ENCODE measurements at places on chromosomes 12 and 14. TPM values are rescaled to one million over a fixed set of nuclear protein-coding genes. Genes with fewer than 3 reads are reported as not detected.

GRCh38 chr12:111450676-111451075, 45.0 kb downstream of the SH2B3 start:
- no peak for DNase-seq

DNA sequence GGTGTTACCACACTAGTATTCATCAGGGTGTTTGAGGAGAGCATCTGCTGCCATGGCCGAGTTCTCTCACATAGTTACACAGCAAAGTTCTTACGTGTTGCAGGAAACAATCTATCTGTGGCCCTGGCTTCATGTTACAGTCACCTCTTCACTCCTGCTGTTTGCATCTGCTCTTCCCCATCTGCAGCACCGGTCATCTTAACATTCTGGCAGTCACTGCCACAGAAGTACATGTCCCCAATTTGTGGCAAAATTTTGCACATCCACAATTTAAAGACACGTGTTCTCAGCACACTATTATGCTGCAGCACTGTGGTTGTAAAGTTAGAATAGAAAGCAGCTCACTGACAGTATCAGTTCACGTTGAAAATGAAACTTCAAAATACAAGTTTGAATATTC, 23.2 kb downstream of the MAPK1IP1L start:
- DNase-seq: no peak

DNA sequence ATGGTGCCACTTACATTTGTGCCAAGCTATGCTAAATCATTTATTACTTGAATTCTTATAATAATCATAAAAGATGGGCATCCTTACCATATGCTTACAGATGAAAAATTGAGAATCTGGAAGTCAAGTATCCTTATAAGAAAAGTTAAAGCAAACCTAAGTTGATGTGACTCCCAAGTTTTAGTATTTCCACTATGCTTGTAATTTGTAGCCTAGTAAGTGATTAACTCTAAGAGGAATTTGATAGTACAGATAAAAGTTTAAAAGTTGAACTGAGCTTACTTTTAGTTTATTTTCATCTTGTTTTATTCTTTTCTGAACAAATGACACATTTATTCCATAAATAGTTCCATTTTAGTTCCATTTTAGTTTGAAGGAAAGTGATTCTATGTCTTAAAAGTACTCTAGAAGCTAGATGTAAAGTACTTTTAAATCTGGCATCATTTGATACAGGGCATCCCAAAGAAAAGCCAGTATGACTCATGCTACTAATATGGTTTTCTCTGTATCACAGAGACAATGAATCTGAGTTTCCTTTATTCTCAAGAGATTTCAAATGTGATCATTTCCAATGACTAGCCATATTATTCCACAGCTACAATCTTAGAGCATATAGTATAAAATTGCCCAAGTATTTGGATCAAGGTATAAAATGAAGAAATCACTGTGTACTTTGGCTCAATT, 596.0 kb downstream of the SLC16A7 start:
- DNase-seq: no peak

GRCh38 chr12:80178846-80179245, 79.5 kb downstream of the OTOGL start:
- no peak for DNase-seq

DNA sequence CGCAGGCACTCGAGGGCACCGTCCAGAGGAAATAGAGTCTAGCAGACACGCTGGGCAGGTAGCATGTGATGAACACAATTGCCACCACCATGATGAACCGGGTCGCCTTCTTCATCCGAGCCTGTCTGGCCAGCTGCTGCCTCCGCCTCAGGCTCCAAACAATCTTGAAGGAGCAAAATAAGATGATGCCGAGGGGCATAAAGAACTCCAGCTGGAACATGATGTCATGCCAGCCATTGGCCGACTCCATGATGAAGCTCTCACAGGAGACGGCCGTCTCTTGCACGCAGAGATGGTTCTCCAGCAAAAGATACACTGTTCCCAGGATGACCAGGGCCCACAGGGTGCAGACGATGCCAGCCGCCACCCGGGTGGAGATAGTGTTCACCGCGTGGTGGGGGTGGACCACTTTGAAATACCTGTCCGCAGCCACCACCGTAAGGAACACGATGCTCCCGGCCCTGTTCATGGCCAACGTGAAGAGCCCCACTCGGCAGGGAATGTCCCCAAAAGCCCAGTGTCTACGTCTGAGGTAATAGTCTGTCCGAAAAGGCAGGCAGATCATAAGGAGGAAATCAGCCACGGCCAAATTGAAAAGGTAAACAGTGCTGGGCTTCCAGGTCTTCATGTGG, 945 bp downstream of the HCAR1 start:
- no peak for DNase-seq

DNA sequence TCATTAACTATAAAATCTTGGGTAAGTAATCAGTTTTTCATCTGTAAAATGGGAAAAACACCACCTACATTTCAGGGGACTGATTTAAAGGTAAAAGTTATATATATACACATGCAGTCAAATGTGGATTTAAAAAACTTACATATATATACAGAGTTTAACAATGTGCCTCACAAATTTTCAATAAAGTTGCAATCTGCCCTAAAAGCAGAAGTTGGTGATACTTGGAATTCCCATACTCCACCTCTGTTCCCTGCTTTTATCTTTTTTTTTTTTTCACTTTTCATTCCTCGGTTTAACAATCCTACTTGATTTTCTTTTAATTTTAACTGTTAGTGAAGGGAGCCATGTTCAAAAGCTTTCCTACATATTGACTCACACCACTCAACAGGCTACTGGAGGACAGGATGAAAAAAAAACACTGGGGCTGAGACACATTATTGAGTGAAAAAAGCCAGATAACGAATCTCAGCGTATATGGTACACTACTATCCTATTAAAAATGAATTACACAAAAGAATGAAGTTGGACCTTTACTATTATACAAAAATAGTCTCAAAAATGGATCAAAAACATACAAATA, 24.3 kb downstream of the SPPL3 start:
- no peak for DNase-seq

DNA sequence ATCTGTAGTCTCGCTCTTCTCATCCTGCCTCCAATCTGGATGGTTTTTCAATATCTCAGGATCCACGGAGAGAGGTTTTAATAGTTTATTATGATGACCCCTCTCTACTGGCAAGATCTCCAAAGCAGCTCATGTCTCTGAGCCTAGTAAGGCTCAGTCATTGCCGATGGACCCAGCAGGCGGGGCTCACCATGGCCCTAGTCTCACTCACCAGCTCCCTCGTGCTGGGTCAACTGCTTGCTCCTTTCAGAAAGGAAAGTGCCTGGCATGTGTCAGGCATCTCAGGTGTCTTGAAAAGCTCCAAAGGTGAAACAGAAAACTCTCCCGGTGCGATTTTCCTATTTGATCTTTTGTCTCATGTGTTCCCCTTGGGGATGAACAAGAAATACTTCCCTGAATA, 179.0 kb downstream of the CALM1 start:
- DNase-seq: no peak

DNA sequence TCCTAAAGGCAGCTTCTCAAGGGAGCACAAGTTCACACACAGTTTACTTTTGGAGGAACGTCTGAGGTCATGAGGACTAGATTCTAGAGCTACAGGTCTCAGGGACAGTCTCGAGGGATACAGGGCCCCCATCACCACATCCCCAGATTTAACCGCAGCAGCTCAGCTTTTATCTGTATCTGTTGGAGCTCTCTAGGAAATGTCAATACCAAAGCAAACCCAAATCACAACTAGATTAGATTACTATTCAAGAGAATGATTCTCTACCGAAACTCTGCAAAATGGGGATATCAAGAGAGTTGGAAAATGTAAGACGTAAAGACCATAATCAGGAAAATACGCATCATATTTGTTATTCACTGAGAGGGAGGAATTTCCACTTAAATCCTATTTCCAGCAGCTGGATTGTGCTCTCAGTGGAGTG, 4.0 kb upstream of the MYRFL start:
- no peak for DNase-seq

GRCh38 chr12:30977124-30977523, 50.6 kb downstream of the TSPAN11 start:
- no peak for DNase-seq

DNA sequence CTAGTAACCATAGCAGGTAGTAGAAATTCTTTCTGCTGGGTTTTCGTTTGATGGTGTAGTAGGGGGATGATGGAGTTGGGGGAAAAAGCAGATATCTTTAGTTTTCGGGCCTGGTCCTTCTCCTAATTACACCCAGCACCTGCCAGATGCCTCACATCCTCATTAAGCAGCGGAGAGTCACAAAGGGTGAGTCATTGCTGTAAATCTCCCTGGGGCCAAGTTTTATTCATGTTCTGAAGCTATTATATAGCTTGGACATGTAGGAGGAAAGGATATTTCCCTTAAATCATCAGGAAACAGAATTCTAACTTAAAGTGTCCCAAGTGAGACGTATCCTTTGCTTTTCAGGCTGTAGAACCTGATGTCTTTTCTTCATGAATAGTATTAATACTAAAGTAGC, 4.9 kb upstream of the NECAP1 start:
- DNase-seq: no peak

DNA sequence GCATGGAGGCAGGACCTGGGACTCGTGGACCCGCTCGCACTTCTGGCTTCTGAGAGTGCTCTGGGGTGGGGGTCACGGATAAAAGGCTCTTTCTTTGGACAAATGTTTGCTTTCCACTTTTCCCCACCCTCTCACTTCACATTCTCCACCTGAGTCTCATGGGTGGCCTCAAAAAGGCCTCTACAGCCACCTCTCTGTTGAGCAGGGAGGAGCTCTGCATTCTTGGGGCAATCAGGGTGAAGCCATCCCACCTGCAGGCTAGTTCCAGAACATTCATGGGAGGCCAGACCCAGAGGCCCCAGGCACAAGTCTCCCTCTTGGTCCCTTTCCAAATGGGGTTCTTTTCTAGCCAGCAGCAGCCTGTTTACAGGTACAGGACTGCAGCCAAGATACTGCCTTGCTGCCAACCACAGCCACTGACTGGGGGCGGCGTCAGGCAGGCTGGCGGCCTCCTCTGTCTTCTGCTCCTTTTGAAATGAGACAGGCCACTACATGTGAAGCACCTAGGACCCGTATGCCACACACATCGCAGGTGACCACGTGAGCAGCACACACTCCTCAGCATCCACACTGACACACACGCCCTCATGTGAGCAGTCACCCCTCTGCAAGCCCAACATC, 18.2 kb upstream of the CEBPE start:
- DNase-seq: no peak

DNA sequence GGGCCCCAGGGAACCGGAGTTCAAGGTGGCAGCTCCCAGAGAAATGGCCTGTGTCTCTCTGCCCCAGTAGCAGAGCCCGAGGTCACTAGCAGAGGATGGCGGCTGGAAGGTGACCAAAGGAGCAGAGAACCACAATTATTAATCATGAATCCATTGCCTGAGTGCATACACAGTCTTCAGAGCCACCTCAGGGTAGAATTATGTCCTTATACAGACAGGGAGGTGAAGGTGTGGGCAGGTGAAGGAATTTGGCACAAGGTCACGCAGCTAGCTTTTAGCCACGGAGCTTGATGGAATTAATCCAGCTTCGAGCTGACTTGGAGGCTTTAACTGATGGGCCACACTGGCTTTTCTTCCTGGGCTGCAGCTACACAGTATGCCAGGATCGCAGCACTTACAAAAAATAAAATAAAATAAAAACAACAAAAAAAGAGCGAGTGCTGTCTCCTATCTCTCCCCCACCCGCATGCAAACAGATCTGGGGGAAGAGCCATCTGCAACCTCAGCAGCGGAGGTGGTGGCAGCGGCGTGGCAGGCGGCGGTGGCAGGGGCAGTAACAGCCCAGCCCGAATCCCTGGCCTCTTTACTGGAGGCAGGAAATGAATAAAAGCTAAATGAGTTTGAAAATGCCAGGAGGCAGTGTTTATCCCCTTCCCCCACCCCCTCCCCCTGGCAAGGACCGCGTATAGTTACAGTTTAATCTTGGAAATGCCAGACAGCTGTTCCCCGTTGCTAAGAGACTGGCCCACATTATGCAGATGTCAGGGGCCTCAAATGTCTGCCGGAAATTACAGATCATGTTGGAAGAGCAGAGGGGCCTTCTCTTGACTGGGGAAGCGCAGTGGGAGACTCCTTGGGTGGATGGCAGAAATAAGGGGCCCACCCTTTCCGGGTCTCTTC, 93.5 kb downstream of the LRRC74A start:
- DNase-seq: no peak

DNA sequence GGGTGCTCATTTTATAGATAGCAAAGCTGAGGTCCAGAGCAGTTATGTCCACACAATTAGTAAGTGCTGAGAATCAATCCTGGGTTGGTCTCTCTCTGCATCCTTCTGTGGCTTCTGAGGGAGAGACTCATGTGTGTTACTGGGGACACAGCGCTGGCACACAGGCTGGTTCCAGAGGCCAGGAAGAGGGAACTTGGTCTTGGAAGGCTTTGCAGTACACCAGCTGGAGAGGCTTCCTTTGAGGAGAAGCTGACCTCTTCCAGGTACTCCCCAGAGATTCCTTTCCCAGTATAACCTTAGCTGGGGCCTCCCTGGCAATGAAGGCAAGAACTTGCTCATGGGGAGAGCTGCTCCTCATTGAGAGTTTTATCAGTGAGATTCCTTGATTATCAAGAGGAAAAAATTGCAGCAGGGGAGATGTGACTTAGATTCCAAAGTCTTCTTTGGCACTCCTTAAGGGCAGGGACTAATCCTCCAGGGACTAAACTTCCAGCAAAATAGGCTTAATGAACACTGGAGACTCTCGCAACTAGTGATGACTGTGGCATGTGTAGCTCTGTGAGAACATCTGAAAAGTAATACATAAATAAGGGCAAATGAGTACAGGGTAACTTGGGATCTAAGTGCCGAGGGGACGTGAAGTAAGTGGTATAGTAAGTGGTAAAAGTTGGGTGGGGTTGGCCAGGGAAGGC, 13.9 kb upstream of the KRT80 start:
- no peak for DNase-seq

GRCh38 chr14:27278341-27278740, 680.5 kb upstream of the NOVA1 start:
- no peak for DNase-seq

DNA sequence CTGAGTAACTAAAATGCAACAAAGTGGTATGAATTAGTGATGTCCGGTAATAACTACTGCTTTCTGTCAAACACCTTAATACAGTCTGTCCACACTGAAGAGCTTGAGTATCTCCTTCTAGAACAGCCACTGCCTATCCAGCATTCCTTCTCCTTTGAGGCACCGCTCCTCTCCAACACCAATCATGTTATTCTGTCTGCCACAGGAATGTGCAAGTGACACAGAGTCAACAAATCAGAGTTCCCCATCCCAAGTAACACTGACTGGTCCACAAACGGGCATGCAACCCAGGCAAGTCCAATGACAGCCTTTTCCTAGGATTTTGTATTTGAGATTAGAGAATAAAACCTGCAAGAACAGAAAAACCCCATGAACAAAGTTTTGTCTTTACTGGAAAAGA, 3.8 kb downstream of the GXYLT1 start:
- no peak for DNase-seq

POTEG gene
- total RNA-seq: not detected

REP15 gene
- total RNA-seq: 1.3 TPM

COL2A1 gene
- total RNA-seq: not detected

CCDC38 gene
- total RNA-seq: not detected

CHGA gene
- total RNA-seq: not detected

GDF3 gene
- total RNA-seq: not detected

GLIPR1L1 gene
- total RNA-seq: not detected

FAM222A gene
- 2.6 TPM for total RNA-seq

GTF2H3 gene
- 16.2 TPM for total RNA-seq

Measured in omental fat pad (tissue), 4 donors.